ENCODE measurements at places on chromosomes 1 and 21. TPM values are rescaled to one million over a fixed set of nuclear protein-coding genes. Genes with fewer than 3 reads are reported as not detected.

DNA sequence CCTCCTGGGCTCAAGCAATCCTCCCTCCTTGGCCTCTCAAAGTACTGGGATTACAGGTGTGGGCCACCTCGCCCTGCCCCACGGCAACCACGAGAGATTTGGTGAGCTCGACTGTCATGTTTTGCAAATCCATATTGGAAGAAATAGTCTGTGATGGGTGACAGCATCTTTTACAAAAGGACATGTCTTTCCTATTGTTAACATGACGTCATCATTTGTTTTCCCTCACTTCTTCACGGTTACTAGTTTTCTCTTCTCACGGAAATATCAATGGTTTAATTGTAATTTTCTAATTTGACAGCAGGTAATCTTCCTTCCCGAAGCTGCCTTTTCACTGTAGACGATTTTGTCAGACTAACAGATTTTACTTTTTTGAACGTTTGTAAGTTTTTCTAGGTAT is 110.8 kb upstream of the GREM2 start:
- no peak for DNase-seq

GRCh38 chr1:226937940-226938725 is 2.0 kb upstream of the COQ8A start:
- no peak for DNase-seq

DNA sequence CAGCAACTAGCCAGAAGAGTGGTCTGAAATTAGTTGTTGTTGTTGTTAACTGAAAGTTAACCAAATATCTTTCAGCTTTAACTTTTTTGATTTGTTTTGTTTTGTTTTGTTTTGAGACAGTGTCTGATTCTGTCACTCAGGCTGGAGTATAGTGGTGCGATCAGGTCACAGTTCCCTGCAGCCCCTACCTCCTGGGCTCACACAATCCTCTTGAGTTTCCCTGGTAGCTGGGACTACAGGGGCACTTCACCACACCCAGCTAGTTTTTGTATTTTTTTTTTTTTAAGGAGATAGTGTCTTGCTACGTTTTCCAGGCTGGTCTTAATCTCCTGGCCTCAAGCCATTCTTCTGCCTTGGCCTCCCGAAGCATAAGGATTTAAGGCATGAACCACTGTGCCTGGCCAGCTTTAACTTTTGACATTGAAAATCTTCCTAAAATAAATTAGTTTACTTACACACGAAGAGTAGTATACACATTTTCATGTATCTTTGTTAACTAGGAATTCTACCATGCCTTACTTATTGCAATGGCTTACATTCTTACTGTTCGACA is 45.0 kb downstream of the GNG12 start:
- no peak for DNase-seq

- DNase-seq: no peak
These were observed 45.2 kb downstream of the H3-3A start for GRCh38 chr1:226107471-226108460.

- DNase-seq: no peak
These were observed 8.5 kb downstream of the SCYL3 start for GRCh38 chr1:169885207-169885606.

GRCh38 chr1:100597784-100598183 is 59.8 kb downstream of the GPR88 start:
- peak; percentile 32 for DNase-seq

GRCh38 chr1:52862666-52863458 is 20.3 kb downstream of the ZYG11A start:
- DNase-seq: no peak

DNA sequence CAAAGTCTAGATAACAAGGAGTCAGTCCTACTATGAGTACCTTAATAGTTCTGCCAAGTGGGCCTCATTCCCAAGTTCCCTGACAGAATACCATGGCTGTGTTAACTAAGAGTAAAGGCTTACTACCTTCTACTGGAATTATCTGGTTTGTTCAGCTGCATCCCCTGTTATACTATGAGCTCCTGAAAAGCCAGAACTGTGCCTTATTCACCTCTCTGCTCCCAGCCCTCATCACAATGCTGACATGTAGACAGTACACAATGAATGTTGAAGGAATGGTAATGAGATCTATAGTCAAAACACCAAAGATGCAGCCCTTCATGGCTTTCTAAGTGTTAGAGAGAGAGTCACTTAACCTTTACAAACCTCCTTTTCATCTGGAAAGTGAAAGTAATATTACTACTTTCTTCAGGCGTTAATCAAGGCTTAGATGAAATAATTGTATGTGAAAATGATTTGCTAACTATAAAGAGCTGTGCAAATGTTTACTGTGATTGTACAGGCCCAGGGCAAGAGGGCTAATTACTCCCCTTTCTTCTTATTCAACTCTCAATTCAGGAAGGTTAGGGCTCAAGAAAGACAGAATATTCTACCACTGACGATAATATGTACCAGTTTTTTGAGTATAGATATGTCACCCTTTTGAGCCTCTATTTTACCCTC is 70.3 kb upstream of the MROH9 start:
- DNase-seq: no peak

GDAP2 gene
- 9.1 TPM for polyA plus RNA-seq

- DNase-seq: no peak
These were observed 24.8 kb downstream of the DCAF8 start for GRCh38 chr1:160237558-160237957.

DNA sequence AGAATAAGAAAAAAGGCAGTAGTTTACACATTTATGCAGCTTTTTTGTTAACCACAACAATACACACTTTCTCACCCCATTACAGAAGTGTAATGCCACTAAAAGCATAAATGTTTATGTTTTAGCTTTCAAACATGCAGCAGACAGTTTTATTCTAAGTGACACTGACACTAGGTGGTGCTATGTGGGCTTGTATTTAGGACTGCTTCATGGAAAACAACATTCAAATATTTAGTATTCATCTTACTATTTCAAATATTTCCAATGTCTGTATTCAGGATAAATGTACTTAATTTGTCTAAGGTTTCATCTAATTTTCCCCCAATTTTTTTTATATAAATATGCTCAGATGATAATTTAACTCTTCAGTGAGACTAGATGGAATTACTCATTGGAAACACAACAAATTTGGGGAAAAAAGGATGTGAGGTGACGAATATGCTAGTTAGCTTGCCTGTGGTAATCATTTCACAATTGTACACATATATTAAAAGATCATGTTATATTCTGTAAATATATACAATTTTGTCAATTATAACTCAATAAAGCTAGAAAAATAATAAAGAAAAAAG is 71.4 kb downstream of the USP1 start:
- peak; percentile 74 for DNase-seq

GRCh38 chr1:47635597-47635996 is 197.8 kb downstream of the FOXD2 start:
- no peak for DNase-seq

- no peak for DNase-seq
These were observed 968.1 kb upstream of the ADGRL4 start for GRCh38 chr1:79974659-79975058.

OLIG2 gene
- polyA plus RNA-seq: not detected

GRCh38 chr1:207968521-207969009 is 57.6 kb upstream of the CD34 start:
- no peak for DNase-seq

GRCh38 chr1:178409541-178409940 is 87.2 kb downstream of the CLEC20A start:
- DNase-seq: no peak

- no peak for DNase-seq
These were observed 74.1 kb upstream of the AKT3 start for GRCh38 chr1:243924188-243924587.

- DNase-seq: no peak
These were observed 94.4 kb downstream of the CD247 start for GRCh38 chr1:167423684-167424619.

PGLYRP4 gene
- polyA plus RNA-seq: 0.33 TPM

GRCh38 chr1:2046174-2046917 is 3.9 kb upstream of the PRKCZ start:
- peak; percentile 85 for DNase-seq

DNA sequence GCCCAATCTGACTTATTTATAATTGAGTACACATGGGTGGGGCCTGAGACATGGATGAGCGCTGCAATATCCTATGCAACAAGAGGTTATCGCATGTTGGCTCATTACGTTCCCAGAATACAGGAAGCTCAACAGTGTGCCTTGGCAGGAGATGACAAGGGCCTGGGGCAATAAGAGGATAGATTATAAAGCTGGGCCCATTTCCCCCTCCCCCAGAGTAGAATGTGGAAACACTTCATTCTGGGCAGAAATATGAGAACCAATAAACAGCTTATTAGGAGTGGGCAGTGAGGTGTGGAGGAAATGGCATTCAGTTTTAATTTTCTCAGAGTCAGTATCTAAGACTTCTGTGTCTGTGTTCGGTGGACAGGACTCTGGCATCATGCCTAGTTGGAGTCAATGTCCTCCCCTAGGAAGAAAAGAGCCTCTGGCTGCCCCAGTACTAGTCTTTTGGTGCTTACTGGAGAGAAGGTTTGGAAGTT is 92.8 kb downstream of the PIK3R3 start:
- peak; percentile 82 for DNase-seq

GRCh38 chr1:201191653-201192260 is 1.1 kb downstream of the IGFN1 start:
- no peak for DNase-seq

DNA sequence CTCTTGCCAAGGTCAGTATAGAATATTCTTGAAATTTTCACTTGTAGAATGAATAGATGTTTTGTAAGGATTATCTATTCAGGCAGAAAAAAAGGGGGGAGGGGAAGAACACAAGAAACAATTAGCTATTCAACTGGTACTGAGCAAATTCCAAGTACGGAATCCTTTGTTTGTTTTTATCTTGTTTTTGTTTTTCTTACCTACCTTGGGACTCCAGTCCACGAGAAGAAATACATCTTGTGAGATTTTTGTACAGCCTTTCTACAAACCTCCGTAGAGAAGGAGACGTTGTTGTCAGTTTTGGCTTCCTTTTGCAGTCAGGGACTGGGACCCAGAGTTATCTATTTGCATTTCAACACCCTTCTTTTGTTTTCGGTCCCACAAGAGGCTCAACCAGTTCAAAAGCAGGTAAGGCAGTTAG is 36.0 kb downstream of the ZNF281 start:
- no peak for DNase-seq

CA6 gene
- not detected for polyA plus RNA-seq

DNA sequence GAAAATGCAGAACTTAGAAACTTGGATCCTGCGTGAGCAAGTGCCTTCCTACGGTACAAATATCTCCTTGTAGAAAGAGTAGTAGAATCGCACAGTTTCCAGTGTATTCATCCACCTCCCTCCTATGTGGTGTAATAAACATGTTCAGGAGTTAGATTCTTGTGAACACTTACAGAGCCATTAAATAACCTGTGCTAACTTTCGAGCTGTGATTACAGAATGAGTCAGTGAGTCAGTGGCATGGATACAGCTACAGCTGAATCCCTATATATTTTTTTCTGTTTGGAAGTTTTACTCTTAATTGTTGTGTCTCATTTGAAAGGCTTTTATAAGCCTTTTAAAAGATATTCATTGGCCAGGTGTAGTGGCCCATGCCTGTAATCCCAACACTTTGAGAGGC is 148.7 kb downstream of the EDEM3 start:
- DNase-seq: no peak

DNA sequence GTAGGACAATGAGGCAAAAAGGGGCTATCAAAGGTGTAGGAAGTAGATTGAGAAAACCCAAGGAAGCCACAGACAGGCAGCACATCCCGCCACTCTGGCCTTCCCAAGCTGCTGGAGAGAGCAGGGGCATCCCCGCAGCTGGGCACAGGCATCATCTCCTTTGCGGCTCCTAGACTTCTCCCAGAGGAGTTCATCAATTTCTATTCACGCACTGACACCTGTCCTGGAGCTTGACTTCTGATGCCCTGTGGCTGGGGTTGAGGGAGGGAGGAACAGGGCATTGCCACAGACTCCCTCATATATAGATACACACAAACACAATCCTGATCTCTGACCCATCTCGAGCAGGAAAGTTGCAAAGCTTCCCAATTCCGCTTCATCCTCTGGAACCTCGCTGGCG is 1.9 kb upstream of the TFAP2E start:
- no peak for DNase-seq

DNA sequence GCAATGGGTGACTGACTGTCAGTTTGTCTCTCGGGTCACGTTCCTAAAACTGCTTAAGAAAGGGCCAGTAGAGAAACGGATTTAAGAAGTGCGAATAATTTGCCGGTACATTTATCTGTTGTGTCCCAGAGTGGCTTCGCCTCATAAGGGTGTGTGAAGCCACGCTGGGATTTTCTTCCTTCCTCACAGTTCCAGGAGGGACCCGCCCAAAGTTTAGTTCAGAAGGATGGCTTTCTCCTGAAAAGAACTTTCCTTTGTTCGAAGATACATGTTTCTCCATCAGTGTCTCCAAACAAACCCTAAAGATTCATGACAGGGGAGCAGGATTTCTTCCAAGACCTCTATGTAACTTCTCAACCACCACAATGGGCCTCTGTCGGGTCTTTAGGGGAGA is 49.8 kb downstream of the ADAMTS1 start:
- peak; percentile 29 for DNase-seq

GRCh38 chr1:151060007-151060656 is at the start of gene MLLT11:
TSS of gene MLLT11 (plus strand) at chr1:151060397. CDS start at chr1:151067225, 6,828 bp downstream.
- peak; percentile 88 for DNase-seq

DNA sequence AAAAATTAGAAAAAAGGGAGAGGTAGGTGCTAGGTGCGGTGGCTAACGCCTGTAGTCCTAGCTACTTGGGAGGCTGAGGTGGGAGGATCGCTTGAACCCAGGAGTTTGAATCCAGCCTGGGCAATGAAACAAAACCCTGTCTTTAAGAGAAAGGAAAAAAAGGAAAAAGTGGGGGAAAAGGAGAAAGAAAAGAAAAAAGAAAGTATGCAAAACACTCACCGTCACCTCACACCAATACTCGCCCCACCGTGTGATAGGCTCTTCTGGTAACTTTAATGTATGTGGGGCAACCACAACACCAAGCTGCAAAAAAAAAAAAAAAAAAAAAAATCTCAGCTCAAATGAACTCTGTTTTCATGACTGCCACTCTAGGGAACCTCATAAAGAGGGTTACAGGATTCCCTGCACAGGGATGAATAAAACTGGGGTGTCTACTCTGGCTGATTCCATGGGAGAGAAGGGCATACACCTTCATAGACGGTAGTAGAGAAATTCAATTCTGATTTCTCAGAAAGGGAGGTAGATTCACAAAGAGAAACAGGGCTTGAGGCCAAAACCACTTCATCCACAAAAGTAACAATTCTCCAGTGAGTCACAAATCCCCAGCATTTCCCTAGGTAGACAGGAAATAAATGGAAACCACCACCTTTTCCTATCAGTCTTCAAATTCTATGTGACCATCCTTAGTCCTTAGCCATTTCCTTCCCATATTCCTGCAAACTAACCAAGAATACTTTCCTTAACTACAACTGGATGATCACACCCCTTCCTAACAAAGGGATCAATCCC is 2.5 kb downstream of the MRPL9 start:
- no peak for DNase-seq

GRCh38 chr1:165570078-165570477 is 26.3 kb downstream of the LRRC52 start:
- no peak for DNase-seq

GRCh38 chr1:246482805-246483568 is 24.1 kb downstream of the SMYD3 start:
- no peak for DNase-seq

- DNase-seq: no peak
These were observed 83.4 kb downstream of the MAB21L3 start for GRCh38 chr1:116194568-116194967.

Data from cardiac muscle cell (in vitro differentiated cells and primary cell).